IPS DF 19.7 (cell line): ENCODE measurements at places on chromosomes 16 and 17.

- DNase-seq, result no peak
Measured at GRCh38 chr16:89175280-89176146, 4.0 kb downstream of the CDH15 start.

- DNase-seq, result no peak
Measured at GRCh38 chr17:60840456-60840855, 162.8 kb downstream of the BCAS3 start.

DNA sequence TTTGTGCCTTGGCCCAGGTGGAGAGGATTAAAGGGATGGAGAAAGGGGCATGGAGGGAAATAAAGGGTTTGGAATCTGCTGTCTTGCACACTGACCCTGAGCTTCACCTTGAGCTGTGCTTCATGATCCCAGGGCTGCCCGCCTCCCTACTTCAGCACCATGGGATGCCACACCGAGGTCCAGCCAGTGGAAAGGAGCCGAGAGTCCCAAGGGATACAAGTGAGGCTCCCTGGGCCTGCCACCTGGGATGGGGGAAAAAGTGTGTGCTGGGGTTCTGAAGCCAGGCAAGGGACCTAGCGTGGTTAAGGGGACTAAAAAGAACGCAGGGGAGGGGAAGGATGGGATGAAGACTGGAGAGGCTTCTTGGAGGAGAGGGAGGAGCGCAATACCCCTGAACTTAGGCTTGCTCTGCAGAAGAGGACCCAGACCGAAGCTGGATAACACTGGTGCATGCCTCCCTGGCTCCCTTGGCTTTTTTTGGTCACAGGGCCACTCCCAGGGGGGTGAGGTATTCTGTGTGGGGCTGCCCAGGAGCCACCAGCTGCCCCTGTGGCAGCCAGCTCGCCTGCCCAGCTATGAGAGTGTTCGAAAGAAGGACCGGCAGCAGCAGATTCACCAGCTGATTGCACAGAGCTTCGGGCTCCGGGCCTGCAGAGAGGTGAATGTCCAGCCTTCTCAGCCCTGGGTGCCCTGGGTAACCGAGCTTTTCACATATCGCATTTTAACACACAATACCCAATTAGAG lies 7.2 kb downstream of the MRPL27 start:
- DNase-seq, result no peak

DNA sequence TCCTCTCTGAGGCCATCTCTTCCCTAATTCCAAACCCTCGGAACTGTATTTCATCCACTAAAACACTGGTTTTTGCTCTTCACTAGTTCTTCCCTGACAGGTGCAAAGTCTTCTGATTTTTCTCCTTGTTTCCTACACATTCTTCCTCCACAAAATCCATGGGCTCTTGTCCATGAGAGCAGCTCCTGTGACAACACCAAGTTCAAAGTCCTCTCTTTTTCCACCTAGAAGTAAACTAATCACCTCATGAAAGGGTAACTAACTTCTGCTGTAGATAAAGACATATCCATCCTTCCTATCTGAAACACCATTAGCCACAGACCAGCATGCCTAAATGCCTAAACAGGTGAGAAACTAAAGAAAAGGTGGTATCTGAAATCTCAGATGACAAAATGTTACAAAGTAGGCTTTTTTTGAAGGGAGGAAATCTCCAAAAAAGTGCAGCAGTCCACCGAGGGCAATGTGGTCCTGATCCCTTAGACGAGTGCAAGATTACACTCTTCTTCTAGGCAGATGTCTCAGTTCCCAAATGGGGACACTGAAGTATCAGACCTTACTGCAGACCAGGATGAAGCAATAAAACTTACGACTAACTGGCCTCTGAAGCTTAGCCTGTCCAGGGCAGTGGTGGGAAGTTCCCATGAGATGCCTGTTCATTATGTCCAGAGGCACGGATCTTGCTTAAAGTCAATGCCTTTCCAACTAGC lies 2.8 kb downstream of the PIP4K2B start:
- no peak for DNase-seq

DNA sequence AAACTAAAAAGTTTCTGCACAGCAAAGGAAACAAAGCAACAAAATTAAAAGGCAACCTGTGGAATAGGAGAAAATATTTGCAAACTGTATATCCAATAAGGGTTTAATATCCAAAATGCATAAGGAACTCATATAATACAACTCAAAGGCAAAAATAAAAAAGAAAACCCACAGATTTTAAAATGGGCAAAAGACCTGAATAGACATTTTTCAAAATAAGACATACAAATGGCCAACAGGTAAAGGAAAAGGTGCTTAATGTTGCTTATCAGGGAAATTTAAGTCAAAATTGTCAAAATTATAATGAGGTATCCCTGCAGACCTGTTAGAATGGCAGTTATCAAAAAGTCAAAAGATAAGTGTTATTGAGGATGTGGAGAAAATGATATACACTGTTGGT lies 133.5 kb upstream of the CACNG5 start:
- no peak for DNase-seq

GRCh38 chr17:30366536-30366935 lies 12.2 kb upstream of the CPD start:
- no peak for DNase-seq

- no peak for DNase-seq
Measured at GRCh38 chr17:73031472-73031871, 61.0 kb downstream of the SLC39A11 start.

- DNase-seq, result no peak
Measured at GRCh38 chr17:2450016-2450650, 49.3 kb upstream of the MNT start.

DNA sequence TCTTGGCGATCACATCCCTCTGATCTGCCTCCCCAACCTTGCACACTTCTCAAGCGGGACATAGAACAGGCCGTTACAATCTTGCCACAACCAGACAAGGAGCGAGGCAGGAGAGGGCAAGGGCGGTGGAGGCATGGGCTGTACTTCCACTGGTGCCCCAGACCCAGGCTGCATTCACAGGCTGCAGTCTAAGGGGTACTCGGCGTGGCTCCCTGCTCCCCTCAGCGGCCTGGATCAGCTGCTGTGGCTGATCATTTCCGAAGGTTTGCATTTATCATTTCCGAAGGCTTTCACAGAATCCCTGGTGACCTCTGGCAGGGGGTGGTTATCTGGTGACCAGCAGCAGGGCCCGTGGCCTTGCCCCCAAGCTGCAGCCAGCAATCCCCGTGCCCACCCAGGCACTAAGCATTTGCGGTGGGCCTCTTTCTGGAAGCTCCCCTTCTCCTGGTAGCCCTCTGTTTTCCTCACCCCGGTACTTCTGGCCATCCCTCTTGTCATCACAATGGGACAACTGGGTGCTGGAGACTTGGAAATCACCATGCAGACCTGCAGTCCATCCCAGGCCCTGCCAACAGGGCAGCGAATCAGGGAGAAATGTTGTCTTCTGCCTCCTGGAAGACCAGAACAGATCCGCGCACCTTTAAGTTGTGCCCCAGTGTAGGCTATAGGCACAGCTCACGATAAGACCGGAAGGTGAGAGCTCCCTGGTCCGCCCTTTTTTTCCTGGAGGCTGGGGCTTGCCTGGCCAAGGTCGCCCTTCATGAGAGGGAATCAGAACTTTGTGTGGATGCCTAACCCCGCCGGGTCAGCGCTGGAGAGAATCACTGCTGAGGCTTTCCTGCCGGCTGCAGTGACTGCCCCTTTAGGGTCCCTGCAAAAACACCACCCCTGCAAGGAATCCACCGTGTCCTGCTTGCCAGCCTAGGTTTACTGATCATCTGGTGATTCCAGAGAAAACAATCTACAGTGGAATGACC lies 1739.1 kb downstream of the TP53TG3F start:
- no peak for DNase-seq

DNA sequence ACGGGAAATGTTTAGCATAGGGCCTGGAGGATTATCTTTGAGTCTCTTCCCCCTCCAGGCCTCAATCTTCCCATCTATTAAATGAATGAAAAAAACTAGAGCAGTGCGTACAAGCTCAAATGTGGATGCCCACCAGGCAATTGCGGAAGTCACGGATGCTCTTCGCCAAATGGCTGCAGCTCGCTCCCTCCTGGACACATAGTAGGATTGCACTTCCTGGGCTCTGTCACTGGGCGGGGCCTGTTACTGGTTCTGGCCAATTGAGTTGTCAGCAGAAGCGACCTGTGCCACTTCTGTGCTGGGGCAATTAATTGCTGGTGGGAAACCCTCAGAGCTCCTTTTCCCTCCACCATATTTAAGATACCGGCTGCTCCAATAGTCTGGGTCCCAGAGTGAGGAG lies 168.2 kb upstream of the IRX6 start:
- no peak for DNase-seq

DNA sequence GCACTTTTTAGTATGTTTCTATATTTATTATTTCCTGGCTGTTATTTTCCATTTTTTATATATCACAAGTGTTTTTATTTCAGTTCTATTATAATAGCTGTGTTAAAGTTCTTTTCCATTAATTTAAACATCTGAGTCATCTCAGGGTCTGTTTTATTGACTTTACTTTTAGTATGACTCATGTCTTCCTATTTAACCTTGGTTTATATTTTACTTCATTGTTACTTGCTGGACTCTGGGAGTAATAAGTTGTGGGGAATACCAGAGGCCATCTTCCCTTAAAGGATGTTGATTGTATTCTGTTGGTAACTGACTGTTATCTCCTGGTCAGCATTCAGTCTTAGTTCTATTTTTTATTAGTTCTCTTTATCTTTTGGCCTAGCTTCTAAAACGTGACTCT lies 1508.2 kb downstream of the CDH11 start:
- no peak for DNase-seq
